ENCODE measurements at places on chromosomes 7 and 10.

- DNase-seq: no peak
These were observed 13.4 kb downstream of the JAZF1 start for GRCh38 chr7:28166982-28167715.

- DNase-seq: no peak
These were observed 46.5 kb upstream of the MSMB start for GRCh38 chr10:46092524-46093081.

- DNase-seq: no peak
These were observed 4.6 kb upstream of the CYP2C19 start for GRCh38 chr10:94757916-94758315.

GRCh38 chr7:88344956-88345832, 38.5 kb upstream of the STEAP4 start:
- peak; percentile 25 for DNase-seq

DNA sequence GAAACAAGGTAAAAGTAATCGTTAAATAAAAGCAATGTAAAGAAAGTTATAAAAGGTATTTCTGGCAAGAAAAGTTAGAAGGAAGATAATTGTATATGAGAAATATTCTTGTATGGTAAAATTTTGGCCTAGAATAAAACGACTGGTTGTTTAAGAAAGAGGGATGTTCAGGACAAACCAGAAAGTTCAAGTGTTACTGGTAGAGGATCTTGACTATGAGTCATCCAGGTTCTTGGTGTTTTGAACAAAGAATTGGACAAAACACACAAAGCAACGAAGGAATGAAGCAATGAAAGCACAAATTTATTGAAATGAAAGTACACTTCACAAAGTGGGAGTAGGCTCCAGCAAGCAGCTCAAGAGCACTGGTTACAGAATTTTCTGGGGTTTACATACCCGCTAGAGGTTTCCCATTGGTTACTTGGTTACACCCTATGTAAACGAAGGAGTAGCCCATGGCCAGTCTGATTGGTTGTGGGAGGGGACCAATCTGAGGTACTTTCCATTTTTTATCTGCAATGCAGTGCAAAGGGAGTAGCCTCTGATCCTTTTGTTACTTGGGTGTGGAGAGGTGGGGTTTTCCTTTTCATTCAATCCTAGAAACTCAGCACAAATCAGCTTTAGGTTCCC, 22.4 kb upstream of the GARS1 start:
- no peak for DNase-seq

DNA sequence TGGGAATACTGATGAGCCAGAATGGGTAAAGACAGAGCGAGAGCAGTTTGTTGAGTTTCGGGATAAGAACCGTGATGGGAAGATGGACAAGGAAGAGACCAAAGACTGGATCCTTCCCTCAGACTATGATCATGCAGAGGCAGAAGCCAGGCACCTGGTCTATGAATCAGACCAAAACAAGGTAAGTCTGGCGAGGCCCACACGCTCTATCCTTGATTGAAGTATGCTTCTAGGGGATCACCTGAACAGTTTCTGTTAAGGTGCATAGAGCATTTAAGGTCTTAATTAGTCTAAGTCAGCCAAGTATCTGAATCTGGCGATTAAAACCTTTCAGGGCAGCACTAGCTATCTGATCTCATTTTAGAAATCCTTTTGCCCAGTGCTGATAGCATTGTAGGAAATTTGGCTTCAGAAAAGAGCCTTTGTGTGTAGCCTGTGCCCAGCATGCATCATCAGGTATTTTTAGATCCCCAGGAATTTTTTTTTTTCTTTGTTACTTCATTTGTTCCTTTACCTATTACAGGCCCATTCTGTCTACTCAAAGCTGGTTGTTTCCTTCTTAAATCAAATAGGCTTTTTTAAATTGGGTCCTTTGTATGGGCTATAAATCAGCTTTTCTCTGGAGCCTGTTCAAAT, 8.0 kb downstream of the OPN1SW start:
- DNase-seq: no peak

GRCh38 chr10:52814506-52814905, 41.9 kb upstream of the MBL2 start:
- no peak for DNase-seq

GRCh38 chr7:151045262-151045661, 3.1 kb upstream of the ASIC3 start:
- no peak for DNase-seq

DNA sequence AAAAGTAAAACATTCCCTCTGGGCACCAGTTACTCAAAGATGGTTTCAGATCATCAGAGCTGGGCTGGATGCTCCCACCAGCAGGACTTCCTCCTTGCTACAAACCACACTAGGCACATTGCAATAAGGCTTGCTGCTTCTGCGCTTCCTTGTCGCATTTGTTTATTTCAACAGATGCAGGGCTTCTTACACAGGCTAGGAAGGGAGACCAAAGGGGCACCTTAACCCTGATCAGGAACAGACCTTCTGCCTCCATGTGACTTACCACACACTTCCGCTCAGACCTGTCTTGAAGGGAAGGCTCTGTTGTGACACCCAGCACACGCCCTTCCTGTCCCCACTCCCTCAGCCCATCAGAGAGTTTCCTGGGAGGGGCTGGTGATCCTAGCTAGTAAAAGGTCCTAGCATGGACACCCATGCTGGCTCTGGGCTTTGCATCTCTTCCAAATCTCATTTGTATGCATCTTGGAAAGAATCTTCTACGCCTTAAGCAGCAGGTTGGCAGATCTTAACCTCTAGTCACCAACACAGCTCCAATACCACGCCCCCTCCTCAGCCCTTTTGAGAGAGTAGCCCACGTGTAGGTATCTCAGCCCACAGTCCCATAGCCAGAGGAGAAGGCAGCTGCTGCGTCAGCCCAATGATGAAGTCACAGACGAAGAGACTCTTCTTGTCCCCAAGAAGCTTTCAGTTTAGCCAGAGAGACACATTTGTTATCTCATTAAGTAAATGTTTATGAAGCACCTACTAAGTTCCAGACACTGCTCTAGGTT, 47.1 kb upstream of the SVIL start:
- no peak for DNase-seq

DNA sequence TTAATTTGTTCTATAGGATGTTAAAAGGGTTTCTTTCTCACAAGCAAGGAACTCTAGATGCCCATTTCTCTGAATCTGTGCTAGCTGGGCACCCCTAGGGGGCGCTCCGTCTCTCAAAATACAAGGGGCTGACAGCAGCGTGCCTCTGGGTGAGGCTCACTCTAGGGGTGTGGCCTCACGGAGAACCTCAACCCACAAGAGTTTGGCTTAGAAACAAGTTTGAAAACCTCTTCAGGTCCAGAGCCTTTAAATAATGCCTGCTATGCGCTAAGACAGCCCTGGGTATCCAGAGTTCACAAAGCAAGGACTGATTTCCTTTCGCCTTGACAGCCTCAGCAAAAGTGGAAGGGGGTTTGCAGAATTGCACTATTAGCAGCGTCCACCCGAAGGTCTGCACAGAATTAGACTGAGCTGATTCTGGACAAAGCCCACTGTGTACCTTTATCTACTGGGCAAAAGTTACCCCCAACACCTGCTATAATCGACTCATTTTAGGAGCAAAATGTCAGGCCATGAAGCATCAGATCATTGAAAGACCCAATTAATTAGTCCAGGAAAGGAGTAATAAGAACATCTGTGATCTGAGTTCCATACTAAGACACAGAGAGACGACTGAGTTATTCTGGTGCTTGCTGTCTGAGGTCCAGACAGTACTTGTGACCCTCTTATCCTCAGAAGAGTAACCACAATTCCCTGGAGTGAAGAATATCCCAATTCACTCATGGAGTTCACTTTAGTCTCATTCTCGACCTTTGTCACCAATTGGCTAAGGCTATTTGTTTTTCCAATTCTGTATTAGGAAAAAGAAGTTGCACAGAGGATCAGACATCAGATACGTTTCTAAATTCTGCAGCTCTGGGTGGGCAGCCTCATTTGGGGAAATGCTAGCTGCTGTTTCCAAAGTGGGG, 574 bp upstream of the CPED1 start:
- DNase-seq: peak; percentile 63

GRCh38 chr7:90772410-90772809, 176.3 kb downstream of the CDK14 start:
- no peak for DNase-seq

- no peak for DNase-seq
These were observed 137.5 kb downstream of the FGFR2 start for GRCh38 chr10:121460733-121461132.

GRCh38 chr7:128920913-128921582, 10.5 kb upstream of the KCP start:
- DNase-seq: no peak

GRCh38 chr7:129855234-129855673, 97.5 kb downstream of the UBE2H start:
- DNase-seq: no peak

DNA sequence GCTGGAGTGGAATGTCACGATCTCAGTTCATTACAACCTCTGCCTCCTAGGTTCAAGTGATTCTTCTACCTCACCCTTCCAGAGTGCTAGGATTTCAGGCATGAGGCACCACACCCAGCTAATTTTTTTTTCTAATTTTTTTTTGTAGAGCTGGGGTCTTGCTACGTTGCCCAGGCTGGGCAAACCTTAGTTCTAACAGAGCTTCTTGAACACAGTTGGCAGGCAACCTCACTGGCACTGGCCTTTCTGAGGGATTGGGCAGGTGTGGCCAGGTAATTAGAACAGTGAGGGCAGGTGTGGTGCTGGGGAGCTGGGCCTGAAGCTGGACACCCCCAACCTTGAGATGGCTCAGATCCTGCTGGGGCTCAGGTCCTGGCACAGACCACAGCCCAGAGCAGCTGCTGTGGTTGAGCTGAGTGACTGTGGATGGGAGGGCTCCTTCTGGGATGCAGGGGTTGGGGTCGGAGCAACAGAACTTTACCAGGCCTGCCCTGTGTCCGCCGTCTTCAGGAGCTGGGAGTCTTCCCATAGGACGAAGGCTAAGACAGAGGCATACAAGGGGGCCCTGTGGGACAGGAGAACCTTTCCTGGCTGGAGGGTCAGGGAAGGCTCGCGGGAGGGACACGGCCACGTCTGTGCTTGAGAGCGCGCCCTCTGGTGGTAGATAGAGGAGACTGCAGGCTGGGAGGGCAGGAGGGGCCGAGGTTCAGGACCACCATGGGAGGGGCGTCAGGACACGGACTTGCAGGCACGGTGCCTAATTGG, 48.2 kb downstream of the COL26A1 start:
- DNase-seq: no peak

DNA sequence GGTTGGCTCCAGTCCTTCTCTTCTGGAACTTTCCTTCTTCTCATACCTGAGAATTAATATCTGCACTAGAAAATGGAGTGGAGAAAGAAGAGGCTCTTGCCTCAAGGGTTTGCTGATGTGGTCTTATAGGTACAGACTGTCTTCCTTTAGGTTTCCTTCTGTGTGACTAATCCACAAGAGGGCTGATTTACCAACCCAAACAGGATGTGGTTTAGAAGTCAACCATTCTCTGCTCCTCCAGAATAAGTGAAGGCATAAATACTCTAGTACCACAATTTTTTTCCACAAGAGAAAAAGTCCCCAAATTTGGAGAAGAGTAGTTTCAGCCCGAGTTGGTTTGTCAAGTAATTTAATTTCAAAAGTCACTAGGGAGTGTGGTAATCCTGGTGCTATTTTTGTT, 85.8 kb downstream of the NRP1 start:
- no peak for DNase-seq

DNA sequence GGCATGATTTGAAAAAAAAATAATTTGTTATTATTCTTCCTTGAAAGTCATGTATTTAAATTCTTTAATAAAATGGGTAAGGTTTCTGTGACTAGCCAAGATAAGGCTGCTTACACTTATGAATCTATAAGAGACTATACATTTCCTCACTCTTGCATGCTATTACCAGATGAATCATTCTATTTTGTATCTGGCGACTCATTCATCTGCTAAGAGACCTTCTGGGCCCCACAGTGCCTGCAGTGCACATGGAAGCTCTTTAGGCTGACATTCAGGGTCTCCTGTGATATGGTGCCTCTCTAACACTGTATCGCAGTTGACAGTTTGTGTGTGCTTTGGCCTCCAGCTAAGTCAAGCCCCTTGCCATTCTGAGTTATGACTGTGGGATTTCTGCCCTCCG, 121.9 kb downstream of the NRG3 start:
- DNase-seq: no peak

DNA sequence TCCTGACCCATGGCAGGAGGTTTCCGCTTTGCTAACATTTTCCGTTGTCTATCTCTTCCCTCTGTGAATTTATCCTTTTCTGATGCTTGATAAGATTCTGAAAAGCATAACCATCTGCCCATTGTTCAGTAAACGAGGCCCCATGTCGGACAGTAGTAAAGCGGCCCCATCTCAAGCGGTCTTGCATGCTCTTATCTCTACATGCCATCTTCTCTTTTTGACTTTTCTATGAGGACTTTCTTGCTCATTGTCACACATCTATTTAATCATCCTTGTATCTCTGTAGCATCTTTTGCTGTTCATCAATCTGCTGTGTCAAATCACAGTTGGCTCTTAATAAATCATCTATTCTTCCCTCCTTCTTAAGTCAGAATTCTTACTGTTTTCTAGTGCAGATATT, 37.6 kb downstream of the ZNF248 start:
- DNase-seq: no peak

- DNase-seq: no peak
These were observed 175.4 kb downstream of the GNAI1 start for GRCh38 chr7:80309971-80310549.

DNA sequence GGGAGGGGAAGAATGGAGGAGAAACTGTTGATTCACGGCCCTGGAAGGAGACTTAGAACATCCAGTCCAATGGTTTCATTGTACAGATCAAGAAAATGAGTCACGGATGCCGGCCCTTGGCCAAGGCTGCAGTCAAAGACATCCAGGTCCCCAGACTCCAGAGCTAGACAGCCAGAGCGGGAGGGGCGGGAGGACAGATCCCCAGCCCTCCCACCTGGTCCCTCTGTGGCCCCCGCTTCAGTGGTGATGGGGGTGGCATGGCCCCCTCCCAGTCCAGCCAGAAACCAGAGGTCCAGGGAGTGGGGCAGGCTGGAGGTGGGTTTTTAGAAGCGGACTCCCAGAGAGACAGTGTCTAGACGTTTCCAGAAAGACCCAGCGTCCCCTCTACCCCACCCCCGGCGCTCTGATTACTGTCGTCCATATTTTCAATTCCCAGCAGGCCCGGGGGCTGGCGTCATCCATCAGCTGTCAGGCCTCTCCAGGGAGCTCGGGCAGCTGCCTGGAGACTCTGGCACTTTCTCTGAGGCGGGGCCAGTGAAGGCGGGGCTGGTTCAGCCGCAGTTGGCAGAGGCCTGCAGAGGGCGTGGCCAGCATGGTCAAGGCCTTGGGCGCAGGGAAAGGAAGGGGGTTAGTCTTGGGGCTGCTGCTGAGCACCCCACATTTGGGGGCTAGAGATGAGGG, 8.0 kb upstream of the HSPB1 start:
- DNase-seq: peak; percentile 97

- DNase-seq: no peak
These were observed 23.2 kb downstream of the NT5C3A start for GRCh38 chr7:33039257-33039902.

- DNase-seq: no peak
These were observed 87.3 kb upstream of the PIK3CG start for GRCh38 chr7:106777674-106778299.

DNA sequence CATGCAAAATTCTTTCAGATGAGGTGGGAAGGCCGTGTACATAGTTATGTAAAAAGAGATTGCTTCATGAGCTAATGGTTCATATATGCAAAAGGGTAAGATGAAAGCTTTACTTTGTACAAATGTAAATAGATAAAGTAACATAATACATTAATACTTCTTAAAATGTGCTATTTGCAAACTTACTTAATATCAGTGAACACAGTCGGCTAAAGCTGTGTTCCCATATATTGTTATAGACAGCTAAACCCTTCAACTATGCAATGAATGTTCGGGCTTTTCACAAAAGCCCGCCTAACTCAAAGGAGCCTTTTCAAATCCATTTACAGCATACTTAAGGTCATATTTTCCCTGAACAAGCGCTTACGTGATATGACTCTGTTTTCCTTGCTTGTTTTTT, 340.6 kb upstream of the GALNT17 start:
- DNase-seq: no peak

Measured in NCI-H187 (cell line).